Stimulated activated CD4-positive, alpha-beta T cell treated with anti-CD3 and anti-CD28 coated beads, Interleukin-1b, Interleukin-23, amount 100 ng/mL, for 48 hours (primary cell): ENCODE measurements at places on chromosomes 7 and 10.

- DNase-seq = no peak
These were observed at the start of gene PLXDC2 for GRCh38 chr10:19816411-19817230. Gene PLXDC2, plus strand, starts transcription at chr10:19816432.

DNA sequence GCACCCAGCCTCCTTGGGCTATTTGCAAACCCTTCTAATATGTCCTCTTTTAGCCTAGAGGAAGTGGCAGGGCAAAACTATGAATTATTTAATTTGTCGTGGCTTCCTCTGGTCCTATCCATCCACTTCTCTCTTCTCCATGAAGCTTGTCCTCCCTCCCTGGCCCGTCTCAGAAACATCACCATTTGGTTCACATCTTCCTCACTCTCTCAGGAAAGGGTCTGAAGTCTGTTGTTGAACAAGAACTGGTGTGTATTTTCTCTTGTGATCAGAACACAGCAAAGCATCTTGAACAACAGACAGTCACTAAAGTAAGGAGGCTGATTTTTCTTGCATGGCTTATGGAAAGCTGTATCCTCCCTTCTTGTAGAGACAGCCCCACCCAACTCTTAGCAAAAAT lies 550.1 kb upstream of the NRP1 start:
- DNase-seq = no peak

DNA sequence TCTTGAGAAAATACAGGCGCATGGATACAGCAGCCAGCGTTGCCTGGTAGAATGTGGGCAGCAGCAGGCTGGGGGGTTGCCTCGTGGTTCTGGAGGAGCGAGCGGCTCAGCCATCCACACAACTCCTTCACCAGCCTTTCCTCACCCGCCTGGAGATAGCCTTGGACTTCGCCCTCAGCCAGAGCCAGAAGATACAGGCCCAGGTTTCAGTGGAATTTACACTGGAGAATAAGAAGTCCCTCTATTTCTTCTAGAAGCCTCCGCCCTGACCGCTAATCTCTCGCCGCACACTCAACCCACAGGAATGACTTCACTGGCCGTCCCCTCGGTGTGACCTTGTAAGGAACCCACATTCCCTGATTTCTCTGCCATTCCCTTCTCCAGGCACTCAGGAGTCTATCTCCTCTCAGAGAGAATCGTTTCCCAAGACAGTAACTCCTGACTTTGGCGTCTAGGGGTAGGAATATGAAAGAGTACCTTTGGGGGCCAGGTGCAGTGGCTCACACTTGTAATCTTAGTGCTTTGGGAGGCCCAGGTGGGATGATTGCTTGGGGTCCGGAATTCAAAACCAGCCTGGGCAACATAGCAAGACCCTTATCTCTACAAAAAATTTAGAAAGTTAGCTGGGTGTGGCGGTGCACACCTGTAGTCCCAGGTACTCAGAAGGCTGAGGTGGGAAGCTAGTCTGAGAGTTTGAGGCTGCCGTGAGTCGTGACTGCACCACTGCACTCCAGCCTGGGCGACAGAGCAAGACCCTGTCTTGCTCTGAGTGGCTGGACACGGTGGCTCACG lies 52.0 kb upstream of the ECHDC3 start:
- DNase-seq = no peak

GRCh38 chr7:15288741-15289140 lies 273.1 kb downstream of the AGMO start:
- DNase-seq = no peak

- peak; percentile 96 for DNase-seq
These were observed 45.2 kb upstream of the TMEM213 start for GRCh38 chr7:138752518-138753149.

DNA sequence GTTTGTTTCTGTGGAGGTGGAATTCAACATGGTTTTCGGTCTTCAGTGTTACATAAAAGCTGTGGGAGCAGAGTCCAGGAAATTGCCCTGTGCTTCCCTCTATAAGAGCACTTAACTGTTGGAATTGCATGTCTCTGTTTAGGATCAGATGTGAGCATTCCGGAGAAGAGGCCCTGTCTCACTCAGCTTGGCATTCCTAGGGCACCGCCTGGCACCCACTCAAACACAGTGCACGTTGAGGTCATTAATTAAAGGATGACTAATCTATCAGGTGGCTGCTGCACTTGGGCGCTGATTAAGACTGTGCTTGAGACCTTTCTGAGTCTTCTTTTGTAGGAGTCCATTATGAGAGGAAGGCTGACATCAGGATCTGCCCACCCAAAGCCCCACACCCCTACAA lies 82.8 kb upstream of the VIPR2 start:
- no peak for DNase-seq

DNA sequence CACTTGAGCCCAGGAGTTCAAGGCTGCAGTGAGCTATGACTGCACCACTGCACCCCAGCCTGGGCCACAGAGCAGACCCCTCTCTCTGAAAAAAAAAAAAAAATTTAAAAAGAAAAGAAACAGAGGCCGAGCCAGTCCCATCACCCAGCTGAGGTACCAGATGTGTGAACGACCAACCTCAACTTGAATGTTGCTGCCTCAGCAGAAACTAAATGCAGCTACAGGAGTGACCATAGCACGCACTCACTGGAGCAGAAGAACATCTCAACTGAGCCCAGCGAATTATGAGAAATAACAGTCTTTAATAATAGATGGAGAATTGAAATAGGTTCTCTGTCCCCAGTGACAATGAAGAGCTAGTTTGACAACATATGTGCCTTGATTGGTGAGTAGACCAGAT lies 53.1 kb upstream of the ST8SIA6 start:
- no peak for DNase-seq

DNA sequence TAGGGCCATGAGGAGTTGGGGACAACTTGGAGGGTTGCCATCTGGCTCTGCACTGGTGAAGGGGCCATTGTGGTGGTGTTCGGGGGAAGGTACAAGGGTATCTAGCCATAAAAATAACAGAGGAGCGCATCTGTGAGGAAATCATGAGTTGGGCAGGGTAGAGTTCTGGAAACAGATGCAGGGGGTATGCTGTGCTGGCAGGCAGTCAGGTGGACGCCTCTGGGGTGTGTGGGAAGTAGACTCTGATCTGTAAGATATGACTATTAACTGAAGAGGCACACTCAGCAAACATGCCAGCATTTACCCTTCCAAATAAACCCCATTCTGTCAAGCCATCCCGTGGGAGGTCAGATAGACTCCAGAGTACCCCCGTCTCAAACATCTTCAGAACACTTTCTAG lies 79.8 kb downstream of the CLEC2L start:
- DNase-seq = no peak

- DNase-seq = peak; percentile 8
These were observed 258.1 kb downstream of the STK31 start for GRCh38 chr7:23967949-23968599.

- DNase-seq = no peak
These were observed 53.9 kb downstream of the MINDY4 start for GRCh38 chr7:30824821-30825720.

DNA sequence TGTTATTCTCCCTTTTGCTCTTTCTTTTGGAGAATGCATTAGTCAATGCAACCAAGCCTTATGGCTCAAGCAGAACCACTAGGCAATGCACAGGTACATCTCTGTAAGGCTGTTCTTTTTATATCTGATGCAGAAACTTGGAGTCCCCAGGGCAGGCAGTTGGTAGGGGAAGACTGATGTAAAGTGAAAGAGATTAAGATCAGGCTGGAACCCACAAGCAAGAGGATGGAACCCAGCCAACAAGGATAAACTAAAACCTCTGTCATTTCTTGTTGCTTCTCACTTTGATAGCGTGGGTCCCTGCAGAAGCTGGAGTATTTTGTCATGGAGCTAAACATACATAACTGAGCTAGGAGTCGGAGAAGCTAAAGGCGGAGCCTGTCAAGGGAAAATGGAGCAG lies 142.9 kb downstream of the GPAM start:
- DNase-seq = no peak

- DNase-seq = peak; percentile 43
These were observed at the start of gene INA for GRCh38 chr10:103276896-103277712. Gene INA, plus strand, starts transcription at chr10:103277138. Its CDS starts 74 bp downstream, at chr10:103277212.

DNA sequence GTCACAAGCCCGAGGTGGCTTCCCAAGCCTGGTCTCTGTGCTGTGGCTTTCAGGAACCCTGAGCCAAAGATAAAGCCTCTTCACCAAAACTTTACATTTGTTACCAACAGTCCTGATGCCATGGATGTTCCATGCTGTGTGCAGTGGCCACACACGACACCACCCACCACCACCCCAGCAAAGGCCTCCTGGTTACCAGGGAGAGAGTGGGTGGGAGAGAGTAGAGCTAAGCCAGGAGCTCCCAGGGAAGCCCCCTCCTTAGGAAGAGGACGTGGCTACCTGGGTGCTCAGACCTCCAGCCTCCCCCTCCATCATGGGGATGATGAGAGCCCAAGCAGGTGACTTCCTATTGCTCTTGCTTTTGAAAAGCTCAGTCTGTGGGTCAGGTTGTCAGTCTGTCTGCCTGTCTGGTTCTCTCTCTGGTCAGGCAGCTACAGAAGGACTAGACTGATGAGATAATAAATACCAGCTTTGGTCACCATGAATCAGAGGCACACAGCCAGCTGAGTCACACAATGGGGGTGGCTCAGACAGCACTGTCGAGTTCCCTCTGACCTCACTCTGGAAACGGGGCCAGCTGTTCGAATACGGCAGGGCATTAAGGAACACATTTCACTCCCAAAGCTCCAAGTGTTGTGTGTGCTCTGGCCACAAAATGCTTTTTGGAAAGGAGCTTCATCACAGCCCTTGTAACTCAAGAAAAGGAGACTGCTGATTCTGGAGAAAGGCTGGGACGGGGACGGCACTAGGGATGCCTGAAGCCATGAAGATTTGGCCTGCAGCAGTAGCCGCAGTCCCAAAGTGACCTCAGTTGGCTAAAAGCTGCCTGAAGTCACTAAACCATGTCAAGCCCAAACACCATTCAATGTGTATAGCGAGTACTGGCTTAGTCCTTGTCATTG lies 166.0 kb downstream of the FANK1 start:
- DNase-seq = no peak

DNA sequence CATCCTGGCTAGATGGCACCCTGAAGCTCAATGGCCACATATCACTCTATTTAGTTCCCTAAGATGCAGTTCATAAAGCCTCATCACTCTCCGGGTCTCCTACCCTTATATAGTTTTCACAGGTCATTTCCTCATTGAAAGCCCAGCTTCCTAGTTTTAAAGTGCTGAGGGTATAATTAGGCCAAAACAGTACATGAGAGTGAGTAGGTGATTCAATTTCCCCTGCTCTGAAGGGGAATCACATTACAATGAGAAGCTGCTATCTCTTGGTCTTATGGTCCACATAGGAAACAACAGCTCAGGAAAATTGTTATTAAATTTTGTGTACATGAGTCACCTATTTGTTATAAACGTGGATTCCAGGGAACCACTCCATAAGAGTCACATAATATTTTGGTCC lies 162.0 kb downstream of the SEMA3E start:
- no peak for DNase-seq

- DNase-seq = no peak
These were observed 461.2 kb upstream of the VSTM2A start for GRCh38 chr7:54080971-54081370.

DNA sequence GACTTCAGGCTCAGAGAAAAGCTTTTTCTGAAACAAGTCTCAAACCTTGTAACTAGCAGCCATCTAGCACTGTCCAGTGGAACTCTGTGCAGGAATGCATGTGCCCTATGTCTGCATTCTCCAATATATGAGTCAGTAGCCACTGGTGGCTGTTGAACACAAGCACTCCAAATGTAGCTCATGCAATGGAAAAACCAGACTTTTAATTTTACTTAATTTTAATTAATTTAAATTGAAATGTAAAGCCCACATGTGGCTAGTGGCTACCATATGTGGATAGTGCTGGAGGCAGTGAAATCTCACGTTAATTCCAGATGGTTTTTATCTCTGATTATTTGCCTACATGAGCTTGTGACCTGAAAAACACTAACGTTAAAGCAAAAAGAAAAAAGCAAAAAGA lies 225.1 kb downstream of the GATA3 start:
- DNase-seq = no peak

GRCh38 chr10:51748959-51749358 lies 49.6 kb upstream of the CSTF2T start:
- no peak for DNase-seq

- DNase-seq = peak; percentile 78
These were observed 561 bp upstream of the HNRNPF start for GRCh38 chr10:43409385-43410109.

GRCh38 chr7:137983323-137984008 lies 18.4 kb downstream of the CREB3L2 start:
- no peak for DNase-seq

GRCh38 chr10:847868-848267 lies 83.6 kb downstream of the LARP4B start:
- DNase-seq = no peak

GRCh38 chr10:49058463-49059255 lies 56.7 kb downstream of the VSTM4 start:
- DNase-seq = no peak

DNA sequence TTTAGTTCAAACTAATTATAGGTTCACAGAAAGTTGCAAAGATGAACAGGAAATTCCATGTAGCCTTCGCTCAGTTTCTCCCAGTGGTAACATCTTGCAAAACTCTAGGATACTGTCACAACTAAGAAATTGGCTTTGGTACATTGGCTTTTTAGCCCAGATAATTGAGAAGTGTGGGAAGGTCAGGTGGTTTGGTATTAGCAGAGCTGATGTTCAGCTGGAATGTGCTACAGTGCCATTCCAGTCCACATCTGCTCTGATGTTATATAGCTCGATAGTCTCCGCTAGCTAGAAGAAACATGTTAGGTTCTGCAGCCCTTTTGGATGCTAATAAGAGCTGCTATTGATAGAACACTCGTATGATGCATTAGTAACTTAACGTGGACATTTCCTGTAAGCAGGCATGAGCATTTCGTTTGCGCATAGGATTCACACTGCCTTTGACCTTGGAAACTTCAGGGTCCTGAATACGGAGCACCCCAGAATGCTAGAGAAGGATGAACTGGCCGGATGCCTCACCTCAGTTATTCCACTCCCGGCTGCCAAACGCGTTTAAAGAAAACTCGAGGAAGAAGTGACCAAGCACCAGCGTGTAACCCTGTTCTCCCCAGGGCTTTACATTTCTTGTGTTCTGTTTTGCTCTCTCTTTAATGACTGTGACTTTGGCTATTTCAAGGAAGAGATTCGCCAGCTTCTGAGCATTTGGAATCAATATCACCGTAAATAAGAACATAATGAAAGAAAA lies 271.4 kb downstream of the GALNT17 start:
- DNase-seq = no peak

DNA sequence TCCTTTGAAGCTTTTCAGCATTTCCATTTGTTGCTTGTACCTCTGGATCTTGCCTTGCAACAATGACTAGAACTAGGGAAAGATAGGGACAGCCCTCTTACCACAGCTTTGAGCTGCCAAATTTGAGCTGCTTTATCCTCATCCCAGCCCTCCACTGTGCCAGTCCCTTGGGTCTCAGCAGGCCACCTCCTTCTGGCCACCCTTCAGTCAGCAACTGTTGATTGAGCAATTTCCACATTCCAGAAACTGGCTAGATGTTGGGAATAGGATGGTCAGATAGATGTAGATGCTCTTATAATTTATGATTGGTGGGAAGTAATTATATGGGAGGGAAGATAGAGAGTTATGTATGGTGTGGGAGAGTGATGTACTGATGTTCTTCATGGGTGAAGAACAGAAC lies 100.1 kb downstream of the ST7 start:
- no peak for DNase-seq
